Stimulated activated CD4-positive, alpha-beta T cell treated with anti-CD3 and anti-CD28 coated beads, Interleukin-4, amount 100 ng/mL, for 1 hour (primary cell): ENCODE measurements at places on chromosomes 5 and 9.

- no peak for DNase-seq
Observed at GRCh38 chr5:173463207-173463606, 135.0 kb upstream of the STC2 start.

- DNase-seq = peak; percentile 33
Observed at GRCh38 chr5:180832638-180833068, 28.4 kb downstream of the ZFP62 start.

- no peak for DNase-seq
Observed at GRCh38 chr9:4984171-4984620, 876 bp upstream of the JAK2 start.

GRCh38 chr5:7856855-7857254, 5.9 kb upstream of the CFAP90 start:
- DNase-seq = no peak

- no peak for DNase-seq
Observed at GRCh38 chr9:6664204-6664680, 18.7 kb upstream of the GLDC start.

- DNase-seq = no peak
Observed at GRCh38 chr5:81422671-81423070, 28.7 kb upstream of the ACOT12 start.

- DNase-seq = no peak
Observed at GRCh38 chr5:98321361-98321760, 452.1 kb upstream of the RGMB start.

DNA sequence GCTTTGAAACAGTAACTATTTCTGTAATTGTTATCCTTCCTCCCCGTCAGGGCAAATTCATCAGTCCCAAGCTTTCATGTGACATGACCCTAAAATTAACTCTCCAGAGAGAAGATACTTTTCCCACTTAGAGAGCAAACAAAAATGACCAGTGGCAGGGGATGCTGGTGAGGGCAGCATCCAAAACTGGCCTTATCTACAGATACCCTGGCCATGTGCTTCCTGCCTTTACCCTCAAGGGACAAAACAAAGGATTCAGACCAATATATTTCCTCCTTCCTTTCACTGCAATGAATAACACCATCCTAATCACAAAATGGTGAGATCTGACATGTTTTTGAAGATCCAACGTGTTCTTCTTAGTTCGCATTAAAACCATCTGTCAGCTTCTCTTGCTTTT, 267.2 kb downstream of the MAN2A1 start:
- no peak for DNase-seq

DNA sequence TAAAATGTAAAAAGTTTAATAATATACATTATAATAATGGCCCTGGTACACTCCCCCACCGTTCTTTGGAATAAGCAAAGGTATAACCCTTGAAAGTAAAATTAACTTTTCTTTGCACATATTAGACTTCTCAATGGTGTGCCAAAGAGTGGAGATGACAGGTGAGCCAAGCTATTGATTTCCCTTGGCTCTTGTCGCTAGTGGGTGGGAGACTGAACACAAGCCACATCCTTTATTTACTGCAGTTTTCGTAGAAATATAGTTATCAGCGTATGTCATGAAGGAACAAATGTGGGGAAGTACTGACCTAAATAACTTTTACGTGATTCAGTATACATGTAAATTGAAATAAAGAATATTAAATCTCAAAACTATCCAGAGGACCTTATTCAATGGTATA, 549.3 kb downstream of the RAB3C start:
- DNase-seq = no peak

DNA sequence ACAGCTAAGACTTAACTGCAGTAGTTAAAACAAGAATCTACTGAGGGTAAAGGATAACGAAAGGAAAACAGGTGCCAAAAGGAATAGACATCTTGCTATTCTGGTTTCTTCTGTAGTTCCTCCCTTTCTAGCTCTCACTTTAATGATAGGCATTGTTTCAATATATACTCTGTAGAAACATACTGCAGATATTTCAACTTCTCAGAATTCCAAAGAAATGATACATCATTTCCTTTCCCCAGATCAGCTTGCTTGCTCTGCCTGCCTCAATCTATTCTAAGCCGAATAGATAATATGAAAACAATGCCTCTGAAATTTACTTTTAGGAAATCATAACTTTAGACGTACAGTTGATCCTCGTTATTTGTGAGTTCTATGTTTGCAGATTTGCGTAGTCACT, 46.3 kb downstream of the ACO1 start:
- DNase-seq = no peak

DNA sequence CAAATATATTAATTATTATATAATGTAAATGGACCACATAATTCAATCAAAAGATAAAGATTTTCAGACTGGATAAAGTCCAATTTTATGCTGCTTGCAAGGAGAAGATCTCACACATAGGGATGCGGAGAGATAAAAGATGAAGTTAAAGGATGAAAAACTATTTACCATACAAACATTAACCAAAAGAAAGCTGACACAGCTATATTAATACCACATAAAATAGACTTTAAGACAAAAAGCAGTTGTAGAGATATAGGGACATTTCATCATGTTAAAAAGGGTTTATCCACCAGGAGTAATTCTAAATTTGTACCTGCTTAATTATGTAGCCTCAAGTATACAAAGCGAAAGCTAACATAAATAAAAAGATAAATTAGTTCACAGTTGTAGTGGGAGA, 15.2 kb upstream of the NSG2 start:
- DNase-seq = no peak

GRCh38 chr5:56674441-56674840, 140.9 kb upstream of the MAP3K1 start:
- DNase-seq = no peak

- DNase-seq = no peak
Observed at GRCh38 chr5:32346869-32347268, 34.1 kb upstream of the MTMR12 start.

DNA sequence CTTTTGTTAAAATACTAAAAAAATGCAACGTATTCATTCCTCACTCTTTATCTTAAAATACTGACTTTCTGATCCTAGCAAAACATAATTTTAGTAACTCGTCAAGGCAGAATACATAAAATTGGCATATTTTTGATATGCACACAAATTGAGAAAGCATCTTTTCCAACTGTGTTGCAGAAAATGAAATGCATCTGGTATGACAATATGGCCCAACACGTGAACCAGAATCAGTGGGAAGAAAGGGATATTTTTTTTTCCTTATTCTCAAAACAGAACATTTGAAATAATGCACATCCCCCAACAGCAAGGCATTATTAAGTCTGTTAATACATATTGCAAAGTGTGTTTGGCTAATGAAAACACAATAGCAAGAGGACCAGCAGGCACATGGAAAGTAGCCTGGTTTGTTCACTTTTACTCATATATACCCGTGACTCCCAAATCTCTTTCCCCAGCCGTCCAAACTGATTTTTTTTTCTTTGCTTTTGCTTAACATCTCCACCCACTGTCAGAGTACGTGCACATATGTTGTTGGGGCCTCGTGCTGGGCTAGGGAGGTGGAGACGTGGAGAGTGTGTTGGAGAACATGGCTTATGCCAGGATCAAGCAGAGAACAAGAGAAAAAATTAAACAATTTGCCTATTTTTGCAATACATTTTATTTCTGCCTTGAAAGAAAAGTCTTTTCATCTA, 4.3 kb downstream of the MCTP1 start:
- DNase-seq = no peak

DNA sequence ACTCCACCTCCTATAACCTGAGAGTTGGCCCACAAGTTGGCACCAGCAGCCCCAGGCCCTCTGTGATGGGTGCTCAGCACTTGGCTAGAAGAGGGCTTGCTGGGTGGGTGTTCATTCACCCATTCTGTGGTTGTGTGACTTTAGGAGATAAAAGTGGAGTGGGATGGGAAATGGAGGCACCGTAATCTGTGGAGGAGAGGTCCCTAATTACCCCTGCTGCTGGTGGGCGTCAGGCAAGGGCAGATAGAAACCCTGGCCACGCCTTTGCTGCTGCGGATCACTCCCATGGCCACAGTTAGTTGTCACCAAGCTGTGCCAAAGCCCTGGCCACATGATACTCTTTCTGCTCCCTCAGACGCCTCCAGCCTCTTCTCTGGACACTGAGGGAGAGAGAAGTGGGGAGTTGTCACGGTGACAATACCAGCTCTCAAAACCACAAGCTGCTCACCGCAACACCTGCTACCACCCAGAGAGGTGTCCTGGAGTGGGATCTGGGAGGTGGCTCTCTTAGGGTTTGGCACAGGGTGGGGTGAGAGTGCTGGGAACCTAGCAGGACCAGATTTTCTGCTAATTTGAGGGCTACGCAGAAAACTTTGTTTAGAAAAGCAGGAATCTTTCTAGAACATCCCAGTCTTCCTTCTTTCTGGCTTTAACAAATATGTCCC, 12.0 kb upstream of the NEUROG1 start:
- DNase-seq = no peak

DNA sequence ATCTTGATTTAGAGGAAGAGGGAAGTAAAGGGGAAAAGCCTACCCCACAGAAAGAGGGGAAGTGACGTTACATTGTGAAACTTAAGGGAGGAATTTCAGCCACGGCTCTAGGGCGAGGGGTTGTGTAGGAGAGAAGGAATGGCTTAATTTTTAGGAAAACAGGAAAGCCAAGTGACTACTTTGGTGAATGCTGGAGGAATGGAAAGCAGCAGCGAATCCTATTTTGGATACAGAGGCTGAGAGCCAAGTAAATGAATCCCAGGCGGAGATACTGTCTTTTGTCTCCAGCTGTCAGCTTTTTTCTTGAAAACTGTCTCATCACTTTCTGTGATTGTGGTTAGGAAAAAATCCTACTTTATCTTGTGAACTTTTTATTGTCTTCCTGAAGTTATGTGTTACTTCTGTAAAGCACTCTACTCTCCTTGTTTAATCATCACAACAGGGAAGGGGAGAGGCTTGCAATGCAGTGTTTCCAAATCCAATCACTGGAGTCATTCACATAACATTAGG, 188.4 kb downstream of the TSSK1B start:
- no peak for DNase-seq

DNA sequence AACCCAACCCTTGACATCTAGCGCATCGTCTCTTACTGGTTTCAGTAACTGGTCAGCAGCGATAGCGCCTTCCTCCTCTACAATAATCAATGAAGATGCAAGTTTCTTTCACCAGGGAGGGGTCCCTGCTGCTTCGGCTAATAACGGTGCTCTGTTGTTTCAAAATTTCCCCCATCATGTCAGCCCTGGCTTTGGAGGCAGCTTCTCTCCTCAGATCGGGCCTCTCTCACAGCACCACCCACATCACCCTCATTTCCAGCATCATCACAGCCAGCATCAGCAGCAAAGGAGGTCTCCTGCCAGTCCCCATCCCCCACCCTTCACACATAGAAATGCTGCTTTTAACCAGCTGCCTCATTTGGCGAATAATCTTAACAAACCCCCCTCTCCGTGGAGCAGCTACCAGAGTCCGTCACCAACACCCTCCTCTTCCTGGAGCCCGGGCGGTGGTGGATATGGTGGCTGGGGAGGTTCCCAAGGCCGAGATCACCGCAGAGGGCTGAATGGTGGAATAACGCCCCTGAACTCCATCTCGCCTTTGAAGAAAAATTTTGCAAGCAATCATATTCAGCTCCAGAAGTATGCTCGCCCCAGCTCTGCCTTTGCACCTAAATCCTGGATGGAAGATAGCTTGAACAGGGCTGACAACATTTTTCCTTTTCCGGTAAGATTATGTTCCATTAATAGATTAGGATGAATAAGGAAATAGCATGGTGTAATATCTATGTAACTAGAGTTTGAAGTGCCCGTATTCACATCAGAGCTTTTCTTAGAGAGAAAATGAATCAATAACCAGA, 2.2 kb downstream of the CPEB4 start:
- no peak for DNase-seq

GRCh38 chr5:150022158-150022531, 21.6 kb downstream of the HMGXB3 start:
- DNase-seq = no peak

GRCh38 chr9:77019926-77020412, 514 bp downstream of the FOXB2 start:
- no peak for DNase-seq

DNA sequence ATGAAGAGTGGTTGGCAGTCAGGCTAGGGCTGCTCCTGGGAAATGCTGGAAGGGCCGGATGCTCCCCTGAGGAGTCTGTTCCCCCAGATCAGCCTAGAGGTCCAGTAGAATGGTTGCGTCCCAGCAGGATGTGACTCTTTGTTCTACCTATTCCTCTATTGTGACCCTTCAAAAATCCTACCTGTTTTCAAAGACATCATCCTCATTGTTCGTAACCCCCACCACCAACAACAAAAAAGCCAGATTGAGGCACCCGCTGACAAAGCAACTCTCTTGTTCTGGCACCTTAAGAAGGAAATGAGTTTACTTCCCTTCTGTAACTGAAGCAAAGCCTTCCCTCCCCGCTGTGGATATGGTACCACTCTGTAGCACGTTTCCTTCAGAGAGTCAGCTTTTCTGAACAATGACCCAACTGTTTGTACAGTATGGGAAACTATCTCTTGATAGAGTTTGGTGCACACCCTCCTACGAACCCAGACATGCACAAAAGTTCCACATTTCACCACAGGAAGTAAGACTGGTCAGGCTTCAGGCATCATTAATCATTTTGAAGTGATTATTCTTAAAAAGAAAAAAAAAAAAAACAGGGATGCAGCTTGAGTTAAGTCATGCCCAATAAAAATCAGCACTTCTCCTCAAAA, 207.2 kb downstream of the ENC1 start:
- no peak for DNase-seq

DNA sequence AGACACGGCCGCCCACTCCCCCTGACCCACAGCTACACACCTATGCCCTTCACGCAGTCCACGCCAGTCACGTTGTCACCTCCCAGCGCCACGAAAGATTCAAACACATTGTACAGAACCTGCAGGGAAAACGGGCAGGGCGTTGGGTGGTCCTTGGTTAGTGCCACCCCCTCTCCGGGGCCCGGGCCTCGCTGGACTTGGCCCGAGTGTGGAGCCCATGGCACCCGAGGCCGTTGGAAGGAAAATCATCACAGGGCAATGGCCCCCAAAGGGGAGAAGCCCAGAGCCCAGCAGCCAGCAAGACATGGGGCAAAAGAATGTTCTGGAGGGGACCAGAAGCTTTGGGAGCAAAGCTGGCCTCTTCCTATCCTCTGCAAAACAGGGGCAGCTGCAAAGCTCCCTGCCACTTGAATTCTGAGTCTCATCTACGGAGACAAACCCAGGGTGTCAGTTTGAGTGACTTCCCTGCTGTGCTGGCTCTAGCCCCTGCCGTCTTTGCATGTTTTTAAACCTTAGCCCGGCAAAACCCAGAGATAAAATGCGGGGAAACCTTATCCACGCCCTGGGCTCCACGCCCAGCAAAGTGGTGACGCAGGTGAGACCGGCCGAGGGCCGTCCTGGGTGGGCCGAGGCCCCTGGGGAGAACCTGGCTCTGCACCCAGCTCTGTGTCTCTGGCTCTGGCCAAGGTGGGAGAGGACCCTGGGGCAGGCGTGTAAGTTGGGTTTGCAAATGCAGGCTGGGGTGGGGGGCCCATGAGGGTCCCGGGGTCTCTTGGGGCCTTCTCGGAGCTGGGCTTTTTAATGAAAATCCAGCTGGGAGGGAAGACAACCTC, 38.9 kb downstream of the SLC9A3 start:
- DNase-seq = no peak

- no peak for DNase-seq
Observed at GRCh38 chr9:110328763-110329162, 8.9 kb downstream of the TXNDC8 start.

- no peak for DNase-seq
Observed at GRCh38 chr5:134435560-134435959, 23.9 kb upstream of the CDKN2AIPNL start.
